ENCODE measurements at places on chromosomes 11 and 22. TPM values are rescaled to one million over a fixed set of nuclear protein-coding genes. Genes with fewer than 3 reads are reported as not detected.

- no peak for DNase-seq
These were observed 30.9 kb downstream of the ANO1 start for GRCh38 chr11:70109006-70109405.

- DNase-seq = no peak
These were observed 17.6 kb downstream of the BLID start for GRCh38 chr11:122098261-122098980.

GRCh38 chr11:113831314-113831713, 44.1 kb downstream of the USP28 start:
- no peak for DNase-seq

DNA sequence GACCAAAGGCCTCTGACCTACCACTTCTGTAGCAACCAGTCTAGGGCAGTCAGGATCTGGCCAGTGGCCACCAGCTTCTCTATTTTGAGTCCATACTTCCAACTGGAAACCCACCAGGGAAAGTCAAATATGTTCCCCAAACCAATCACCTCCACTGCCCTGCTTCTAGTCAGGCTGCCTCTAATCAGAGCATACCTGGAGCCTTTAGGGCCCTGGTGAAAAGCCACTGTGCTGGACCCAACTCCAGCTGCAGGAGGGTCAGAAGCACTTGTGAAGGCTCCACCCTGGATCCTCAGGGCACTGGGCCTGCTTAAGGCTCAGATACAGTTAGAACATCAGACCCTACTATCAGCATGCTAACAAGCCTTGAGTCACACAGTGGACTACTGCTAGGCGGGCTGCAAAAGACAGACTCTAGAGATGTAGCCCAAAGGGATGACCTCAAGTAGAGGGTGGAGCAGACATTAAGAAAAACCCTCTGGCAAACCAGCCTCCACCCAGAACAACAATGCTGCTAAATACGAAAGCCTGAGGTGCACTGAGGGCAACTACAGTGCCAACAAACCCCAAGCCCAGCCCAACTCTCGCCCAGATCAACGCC, 69.2 kb downstream of the DGCR2 start:
- DNase-seq = no peak

- DNase-seq = peak; percentile 92
These were observed 417 bp upstream of the BRSK2 start for GRCh38 chr11:1389103-1389931.

Gene TCN1
- polyA plus RNA-seq = 1.4 TPM

Gene MFRP
- 0.05 TPM for polyA plus RNA-seq

DNA sequence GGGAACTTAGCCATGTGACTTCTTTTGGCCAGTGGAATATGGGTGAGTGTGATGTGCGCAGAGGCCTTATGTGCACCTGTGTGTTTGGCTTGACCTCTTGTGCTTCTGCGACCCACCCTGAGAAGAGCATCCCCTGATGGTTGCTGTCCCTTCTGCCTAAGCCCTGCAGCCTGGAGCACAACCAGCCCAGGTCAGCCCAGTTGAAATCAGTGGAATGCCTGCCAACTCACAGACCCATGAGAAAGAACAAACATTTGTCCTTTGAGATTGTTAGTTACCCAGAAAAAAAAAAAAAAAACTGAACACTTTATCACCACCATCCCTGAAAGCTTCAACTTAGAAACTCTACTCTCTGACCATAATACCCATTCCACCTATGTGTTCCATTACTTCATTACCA, 38.5 kb downstream of the PAMR1 start:
- no peak for DNase-seq

Measured in thymus (tissue), 14 donors.